ENCODE measurements at places on chromosomes 1 and 21.

GRCh38 chr1:162649583-162649982, 17.3 kb downstream of the DDR2 start:
- no peak for DNase-seq

DNA sequence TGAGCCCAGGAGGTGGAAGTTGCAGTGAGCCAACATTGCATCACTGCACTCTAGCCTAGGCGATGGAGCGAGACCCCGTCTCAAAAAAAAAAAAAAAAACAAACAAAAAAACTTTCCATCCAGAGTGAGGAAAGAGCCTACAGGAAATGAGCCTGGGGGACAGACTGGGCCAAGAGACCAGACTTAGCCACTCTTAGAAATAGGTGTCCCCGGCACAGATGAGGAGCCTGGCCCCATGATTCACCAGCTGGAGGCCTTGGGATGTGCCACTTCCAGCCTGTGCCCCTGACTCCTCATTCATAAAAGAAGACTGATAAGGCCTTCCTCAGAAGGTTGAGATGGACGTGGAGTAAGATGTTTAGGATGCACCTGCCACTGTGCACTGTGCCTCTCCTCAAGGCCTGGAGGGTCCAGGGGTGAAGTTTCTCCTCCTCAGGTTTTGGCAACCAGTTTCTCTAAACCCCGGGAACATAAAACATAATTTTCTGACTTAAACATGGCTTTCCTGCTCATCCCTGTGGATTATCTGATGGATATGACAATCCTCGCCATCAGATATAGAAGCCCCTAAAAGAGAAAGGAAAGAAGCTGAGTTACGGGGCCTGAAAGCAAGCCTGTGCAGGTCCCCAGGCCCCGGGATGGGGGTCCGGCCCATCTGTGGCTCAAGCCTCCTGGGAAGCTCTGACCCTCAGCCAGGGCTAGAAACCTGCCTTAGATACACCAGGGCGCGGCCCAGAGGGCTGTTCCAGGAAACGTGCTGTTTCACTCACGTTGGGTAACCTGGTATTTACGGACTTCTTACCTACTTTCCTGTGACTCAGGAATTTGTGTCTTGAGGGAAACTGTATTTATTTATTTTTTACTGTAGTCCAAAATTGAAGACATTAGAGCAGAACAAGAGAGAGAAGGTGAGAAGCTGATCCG, 26.0 kb downstream of the MX1 start:
- DNase-seq: no peak

DNA sequence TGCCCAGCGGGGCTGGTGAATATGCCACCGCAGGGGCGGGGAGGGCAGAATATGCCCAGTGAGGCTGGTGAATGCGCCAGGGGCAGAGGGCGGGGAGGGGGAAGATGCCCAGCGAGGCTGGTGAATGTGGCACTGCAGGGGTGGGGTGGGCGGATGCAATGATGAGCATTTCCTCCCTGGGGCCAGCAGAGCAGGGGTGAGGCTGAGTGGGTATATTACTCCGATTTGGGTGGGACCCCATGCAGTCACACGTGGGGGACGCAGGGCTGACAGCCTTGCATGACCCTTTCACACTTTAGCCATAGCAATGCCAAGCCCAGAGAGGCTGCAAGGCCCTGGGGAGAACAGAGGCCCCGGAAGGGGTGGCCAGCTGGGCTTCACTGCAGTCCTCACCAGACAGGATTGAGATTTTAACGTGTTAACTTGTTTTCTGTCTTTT, 9.3 kb upstream of the SLX9 start:
- no peak for DNase-seq

DNA sequence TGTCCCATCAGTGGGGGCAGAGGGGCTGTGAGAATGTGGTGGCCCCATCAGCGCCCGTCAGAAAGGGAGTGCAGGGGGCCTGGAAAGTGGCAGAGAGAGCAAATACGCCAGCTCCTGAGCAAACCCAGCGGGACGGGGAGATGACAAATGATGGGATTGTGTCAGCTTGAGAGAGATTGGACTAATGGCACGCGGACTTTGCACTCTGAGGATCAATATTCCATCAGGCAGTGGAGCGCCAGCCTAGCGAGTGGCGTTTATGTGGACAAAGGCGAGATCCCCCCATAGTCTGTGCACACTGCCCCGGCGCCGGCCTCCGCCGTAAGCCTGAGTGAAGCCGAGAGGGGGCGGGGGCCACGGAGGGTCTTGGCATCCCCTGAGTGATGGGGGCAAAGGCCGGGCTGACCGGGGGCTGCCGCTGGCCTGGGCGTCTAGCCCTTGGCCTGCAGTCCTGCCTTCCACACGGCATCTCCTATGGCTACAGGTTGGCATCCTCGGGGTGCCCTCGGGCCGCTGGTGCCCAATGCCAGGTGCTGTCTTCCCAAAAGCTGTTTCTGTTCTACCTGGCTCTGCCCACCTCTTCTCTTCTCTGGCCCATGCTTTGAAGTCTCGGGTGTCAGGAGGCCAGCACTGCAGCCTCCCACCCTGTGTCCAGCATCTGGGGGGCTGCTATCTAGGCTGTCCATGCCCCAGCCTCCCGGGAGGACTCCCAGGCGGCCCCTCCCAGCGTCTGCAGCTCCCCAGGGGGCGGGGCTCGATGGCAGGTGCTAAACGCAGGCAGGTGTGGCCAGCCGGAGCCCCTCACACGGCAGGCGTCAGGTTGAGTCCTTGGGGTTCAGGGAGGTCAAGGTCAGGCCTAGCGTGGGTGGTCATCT, 46.5 kb downstream of the PRDM16 start:
- no peak for DNase-seq

DNA sequence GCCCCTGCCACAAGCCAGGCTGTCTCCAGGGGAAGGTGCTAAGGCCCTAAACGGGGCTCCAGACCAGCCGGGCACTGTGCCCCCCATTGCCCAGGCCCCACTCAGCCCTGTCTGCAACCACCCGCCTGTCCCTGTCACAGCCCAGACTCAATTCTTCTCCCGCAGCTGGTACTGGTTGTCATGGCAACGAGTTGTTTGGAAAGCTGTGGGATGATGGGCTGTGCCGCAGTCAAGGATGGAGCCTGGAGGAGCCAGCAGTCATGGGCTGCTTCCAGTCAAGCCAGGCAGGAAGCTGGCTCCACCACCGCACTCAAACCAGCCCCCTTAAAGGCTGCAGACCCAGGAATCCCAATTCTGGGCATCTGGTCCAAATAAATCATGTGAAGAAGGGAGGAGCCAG, 4.2 kb downstream of the SPOCD1 start:
- DNase-seq: no peak

DNA sequence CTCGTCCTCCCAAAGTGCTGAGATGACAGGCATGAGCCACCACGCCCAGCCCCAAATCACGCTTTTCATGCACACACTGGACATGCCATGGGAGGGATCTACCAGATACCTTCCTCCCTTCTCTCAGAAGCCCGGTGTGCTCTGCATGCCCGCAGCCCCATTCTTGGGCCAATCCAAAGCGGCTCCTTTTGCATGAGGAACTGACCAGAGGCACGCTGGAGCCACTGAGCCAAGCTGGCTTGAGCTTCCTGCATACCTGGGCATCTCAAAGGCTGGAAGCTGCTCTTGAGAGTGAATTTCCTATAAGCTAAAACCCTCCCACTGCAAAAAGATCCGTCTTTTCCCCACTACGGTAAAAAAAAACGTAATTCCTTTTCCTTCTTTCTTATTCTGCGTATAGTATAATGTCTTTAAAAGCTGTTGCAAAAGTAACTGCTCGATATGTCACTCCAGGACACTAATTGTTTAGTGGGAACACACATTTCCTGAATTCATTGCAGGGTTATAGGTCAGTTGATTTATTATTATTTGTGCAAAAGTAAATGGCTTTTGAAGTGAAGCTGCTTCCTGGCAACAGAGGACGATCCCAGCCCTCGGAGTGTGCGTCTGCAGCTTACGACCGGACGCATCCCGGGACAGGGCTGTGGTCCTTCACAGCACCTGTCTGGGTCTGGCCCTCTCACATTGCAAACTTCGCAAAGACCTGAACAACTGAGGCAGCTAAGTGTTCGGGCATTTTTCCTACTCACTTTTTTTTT, 61.8 kb upstream of the ETS2 start:
- DNase-seq: no peak

GRCh38 chr1:159951551-159951950, 2.5 kb downstream of the SLAMF9 start:
- no peak for DNase-seq

GRCh38 chr1:171965777-171966176, 124.5 kb downstream of the DNM3 start:
- DNase-seq: no peak

DNA sequence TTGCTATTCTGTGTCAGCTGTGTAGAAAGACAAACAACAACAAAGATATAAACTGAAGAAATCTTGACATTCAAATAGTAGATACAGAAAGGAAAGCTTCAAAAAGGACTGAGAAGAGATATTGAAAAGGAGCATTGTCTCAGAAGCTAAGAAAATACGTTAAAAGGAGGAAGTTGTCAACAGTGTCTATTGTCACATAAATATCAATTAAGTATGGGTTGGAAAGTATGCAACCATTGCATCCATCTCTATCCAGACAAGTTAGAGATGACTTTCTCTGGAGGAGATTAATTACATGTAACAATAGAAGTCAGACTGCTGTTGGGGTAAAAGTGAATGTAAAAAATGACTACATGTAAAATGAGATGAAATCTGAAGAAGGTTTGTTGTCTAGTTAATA, 29.7 kb upstream of the BRINP3 start:
- no peak for DNase-seq

DNA sequence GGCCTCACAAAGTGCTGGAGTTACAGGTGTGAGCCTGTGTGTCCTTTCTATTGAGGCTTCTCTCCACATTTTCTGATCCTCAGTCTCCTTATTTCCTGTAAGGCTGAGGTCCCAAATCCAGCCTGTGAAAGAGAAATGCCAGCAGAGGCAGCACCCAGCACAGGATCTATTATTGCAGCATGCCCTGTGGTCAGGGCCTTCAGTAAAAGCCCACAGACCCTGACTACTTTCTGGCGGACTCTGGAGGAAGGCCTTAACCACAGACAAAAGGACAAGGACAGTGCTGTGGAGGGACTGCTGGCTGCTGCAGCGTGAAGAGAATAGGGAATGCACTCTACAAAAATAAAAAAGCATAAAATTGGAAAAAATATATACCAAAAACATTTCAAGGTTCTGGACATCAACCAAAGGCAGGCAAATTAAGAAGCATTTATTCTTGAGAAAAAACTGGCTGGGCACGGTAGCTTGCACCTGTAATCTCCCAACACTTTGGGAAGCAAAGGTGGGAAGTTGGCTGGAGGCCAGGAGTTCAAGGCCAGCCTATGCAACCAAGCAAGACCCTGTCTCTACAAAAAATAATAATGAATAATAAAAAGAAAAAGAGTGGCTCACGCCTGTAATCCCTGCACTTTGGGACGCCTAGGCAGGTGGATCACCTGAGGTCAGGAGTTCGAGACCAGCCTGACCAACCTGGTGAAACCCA, 9.4 kb upstream of the PGD start:
- DNase-seq: no peak

Data from RWPE2 (cell line).